ENCODE measurements at places on chromosomes 6 and 20. TPM values are rescaled to one million over a fixed set of nuclear protein-coding genes. Genes with fewer than 3 reads are reported as not detected.
A peak's percentile ranks its signal among the peaks of the same experiment; 100 is the strongest.

The CLIC5 gene
- 123 TPM for total RNA-seq

The TCP11 gene
- total RNA-seq, result not detected

The DNAH8 gene
- total RNA-seq, result not detected

DNA sequence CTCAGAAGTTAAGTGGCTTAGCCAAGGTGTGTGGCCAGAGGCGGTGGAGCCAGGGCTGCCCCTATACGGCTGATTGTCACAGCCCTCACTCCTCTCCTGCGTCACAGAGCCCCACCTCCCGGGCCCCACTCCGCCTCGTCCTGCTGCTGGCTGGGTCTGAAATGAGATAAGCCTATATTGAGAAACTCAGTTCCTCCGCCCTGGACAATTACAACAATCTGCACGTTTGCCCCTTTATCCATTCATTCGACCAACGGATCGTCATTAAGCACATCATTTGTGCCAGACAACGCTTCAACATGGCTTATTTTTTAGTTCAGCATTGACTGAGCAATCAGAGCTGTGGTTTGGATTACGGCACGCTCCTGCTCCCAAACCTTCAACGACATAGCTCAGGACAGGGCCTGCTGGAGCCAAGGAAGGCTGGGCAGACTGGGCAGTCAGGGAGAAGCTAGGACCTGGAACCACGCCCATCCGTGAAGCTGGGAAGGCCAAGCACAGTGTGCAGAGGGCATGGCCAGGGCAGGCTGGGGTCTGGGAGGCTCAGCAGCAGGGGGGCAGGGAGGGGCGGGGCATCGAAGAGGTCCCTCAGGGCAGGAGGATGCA is 16.6 kb upstream of the EZR start:
- H3K27ac ChIP-seq, result no peak overlapping the region
- H3K4me3 ChIP-seq, result no peak overlapping the region
- no peaks in the 10 kb centered on the region for H3K27me3 ChIP-seq
- H3K4me1 ChIP-seq, result no peaks in the 10 kb centered on the region

DNA sequence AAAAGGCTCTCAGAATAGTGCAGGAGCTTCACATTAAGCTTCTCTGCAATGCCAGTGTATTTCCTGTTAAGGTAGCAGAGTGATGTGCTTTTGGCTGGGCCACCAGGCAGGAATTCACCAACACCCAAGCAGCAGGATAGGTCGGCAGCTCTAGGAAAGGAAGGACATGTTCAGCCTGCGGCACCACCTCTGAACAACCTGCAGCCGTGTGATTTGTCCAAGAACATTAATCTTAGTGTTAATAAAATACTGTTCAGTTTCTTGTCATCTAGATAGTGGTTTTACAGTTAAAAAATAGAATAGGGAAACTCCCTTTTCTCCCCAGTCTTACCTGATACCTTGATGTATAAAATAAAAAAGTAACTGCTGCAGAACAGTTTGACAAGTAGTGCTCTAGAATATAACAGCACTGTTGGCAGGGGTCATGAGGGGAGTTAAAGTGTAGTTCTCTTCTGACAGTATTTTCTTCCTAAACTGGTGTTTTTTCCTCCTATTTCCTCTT is 18.8 kb downstream of the ZNF292 start:
- no peaks in the 10 kb centered on the region for H3K4me1 ChIP-seq
- no peak overlapping the region for H3K27ac ChIP-seq
- H3K4me3 ChIP-seq, result no peak overlapping the region
- no peaks in the 10 kb centered on the region for H3K27me3 ChIP-seq

DNA sequence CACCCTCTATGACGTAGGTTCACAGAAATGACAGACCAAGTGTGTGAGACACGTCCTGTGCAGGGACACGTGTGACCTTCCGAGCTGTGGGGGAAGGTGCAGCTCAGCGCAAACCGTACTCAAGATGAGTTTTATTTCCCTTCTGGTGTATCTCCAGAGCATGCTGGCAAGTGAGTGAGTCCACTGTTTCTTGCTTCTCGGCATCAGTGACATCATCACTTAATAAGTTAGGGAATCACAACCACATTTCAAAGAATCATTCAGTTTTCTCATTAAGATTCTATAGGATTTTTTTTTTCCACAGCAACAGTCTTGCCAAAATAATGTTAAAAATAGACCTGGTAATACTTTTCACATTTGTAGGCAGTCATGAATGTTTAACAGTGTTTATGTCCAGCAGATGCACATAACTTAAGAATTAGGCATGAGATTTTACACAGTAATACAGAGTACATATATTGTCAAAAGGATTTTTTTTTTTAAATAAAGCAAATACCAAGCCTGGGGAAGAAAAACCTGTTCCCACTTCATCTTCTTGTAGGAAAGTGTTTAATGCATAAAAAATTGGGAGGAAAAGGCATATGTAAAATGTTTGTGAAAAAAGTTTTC is 417.8 kb downstream of the CDC5L start:
- no peaks in the 10 kb centered on the region for H3K36me3 ChIP-seq
- H3K4me3 ChIP-seq, result no peak overlapping the region
- DNase-seq, result no peak
- H3K4me1 ChIP-seq, result no peaks in the 10 kb centered on the region

The PRSS35 gene
- not detected for total RNA-seq

DNA sequence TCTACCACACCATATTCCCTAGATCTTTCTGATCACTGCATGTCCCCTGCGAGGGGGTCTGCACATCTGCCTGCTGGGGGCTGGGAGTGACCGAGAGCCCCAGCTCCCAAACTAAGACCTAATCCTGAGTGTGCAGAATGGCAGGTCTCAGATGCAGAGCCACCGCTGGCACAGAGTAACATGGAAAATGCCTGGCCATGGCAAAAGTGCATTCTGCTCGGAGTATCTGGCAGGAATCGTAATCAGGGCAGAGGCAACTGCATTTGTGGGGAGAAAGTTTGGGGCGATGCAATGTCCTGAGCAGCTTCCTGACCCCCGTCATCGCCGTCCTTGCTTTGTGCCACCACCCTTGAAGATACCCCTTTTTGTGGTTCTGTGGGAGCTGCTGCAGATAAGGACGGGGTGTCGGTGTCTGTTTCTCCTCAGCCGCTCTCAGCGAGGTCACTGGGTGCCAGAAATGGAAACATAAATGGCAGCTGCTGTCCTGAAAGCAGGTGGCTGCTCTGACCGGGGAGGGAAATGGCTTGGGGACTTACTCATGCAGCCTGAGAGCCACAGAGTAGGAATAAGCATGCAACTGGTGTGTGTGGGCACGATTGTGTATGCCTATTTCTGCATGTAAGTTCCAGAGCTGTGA is 157.9 kb downstream of the LY86 start:
- H3K27me3 ChIP-seq, result no peaks in the 10 kb centered on the region
- DNase-seq, result no peak
- no peaks in the 10 kb centered on the region for H3K36me3 ChIP-seq
- peaks cover 4% of the 10 kb centered on the region for H3K4me1 ChIP-seq
- H3K4me3 ChIP-seq, result no peak overlapping the region
- no peak overlapping the region for H3K27ac ChIP-seq

- DNase-seq, result no peak
- H3K4me1 ChIP-seq, result peaks cover 11% of the 10 kb centered on the region
- no peak overlapping the region for H3K4me3 ChIP-seq
- H3K36me3 ChIP-seq, result peaks cover 82% of the 10 kb centered on the region
These were observed 31.7 kb downstream of the SAMHD1 start for GRCh38 chr20:36919715-36920333.

The ANKRD6 gene
- 0.57 TPM for total RNA-seq

The MATN4 gene
- not detected for total RNA-seq

The STMN3 gene
- total RNA-seq, result 23.1 TPM

DNA sequence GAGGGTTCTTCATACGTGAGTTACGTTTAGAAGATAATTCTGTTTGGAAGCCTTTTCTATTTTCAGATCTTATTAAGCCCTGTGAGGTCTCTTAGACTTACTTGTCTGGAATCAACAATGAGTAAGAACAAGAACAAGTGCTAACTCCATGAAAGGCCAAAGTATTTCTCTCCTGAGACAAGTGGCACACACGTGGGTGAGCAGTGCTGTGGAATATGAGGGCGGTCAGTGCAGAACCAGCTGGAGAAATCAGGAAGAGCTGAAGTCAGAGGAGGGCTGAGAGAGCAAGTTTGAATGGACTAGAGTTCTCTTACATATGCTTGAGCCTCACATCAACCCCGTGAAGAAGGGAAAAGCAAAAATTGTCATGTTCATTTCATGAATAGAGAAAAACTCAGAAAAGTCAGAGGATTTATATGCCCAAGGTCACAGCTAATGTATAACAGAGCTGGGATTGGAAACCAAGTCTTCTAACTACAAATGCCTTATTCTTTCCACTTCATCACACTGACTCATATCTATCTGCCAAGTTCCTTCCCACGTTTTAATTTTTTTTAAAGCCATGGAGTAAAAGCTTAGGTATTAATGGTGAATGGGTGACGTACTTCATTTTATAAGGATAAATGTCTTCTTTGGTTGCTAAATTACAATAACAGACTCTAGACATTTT is 201.3 kb upstream of the DTNBP1 start:
- no peak overlapping the region for H3K27ac ChIP-seq
- no peaks in the 10 kb centered on the region for H3K27me3 ChIP-seq
- H3K36me3 ChIP-seq, result no peaks in the 10 kb centered on the region
- no peak overlapping the region for H3K4me3 ChIP-seq
- no peak for DNase-seq

- H3K27ac ChIP-seq, result peak overlapping the region; percentile 96
- peak; percentile 73 for DNase-seq
- H3K27me3 ChIP-seq, result no peaks in the 10 kb centered on the region
- no peaks in the 10 kb centered on the region for H3K36me3 ChIP-seq
- peak overlapping the region; percentile 96 for H3K4me3 ChIP-seq
These were observed 1.1 kb upstream of the LSM14B start for GRCh38 chr20:62120990-62121775.

The DEFB132 gene
- not detected for total RNA-seq

DNA sequence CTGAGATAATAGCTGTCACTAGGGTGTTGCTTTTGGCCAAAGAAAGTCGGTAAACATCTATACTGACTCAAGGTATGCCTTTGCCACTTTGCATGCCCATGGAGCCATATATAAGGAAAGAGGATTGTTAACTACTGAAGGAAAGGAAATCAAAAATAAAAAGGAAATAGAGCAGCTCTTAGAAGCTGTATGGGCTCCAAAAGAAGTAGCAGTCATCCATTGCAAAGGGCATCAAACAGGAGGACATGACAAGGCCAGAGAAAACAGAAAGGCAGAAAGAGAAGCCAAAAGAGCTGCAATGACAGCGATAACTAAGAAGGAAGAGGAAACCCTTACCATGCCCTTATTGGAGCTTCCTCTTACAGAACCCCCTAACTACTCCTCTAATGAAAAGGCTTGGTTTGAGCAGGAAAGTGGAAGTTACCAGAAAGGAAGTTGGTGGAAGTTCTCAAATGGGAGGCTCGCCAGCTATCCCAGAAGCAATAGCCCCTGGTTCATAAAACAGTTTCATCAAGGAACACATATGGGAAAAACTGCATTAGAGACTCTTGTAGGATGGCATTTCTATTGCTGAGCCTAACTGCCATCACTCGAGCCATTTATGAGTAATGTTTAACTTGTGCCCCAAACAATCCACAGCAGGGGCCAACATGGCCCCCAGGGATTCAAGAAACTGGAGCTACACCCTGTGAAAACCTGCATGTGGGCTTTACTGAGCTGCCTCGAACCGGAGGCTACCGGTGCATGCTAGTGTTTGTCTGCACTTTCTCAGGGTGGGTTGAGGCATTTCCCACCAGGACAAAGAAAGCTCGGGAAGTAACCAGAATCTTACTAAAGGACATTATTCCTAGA is 7.0 kb downstream of the IL22RA2 start:
- no peak for DNase-seq
- H3K36me3 ChIP-seq, result no peaks in the 10 kb centered on the region
- no peak overlapping the region for H3K27ac ChIP-seq
- H3K4me1 ChIP-seq, result peaks cover 6% of the 10 kb centered on the region
- no peaks in the 10 kb centered on the region for H3K27me3 ChIP-seq

GRCh38 chr6:4664911-4665310 is 111.3 kb upstream of the CDYL start:
- no peaks in the 10 kb centered on the region for H3K4me1 ChIP-seq
- H3K27me3 ChIP-seq, result no peaks in the 10 kb centered on the region
- H3K4me3 ChIP-seq, result no peak overlapping the region
- no peak overlapping the region for H3K27ac ChIP-seq
- no peak for DNase-seq

- no peaks in the 10 kb centered on the region for H3K4me1 ChIP-seq
- no peaks in the 10 kb centered on the region for H3K27me3 ChIP-seq
- H3K27ac ChIP-seq, result no peak overlapping the region
These were observed 141.3 kb downstream of the QRSL1 start for GRCh38 chr6:106770663-106771062.

The ASIP gene
- total RNA-seq, result not detected

- no peaks in the 10 kb centered on the region for H3K36me3 ChIP-seq
- no peak overlapping the region for H3K27ac ChIP-seq
- H3K4me1 ChIP-seq, result no peaks in the 10 kb centered on the region
- no peaks in the 10 kb centered on the region for H3K27me3 ChIP-seq
- peak; percentile 64 for DNase-seq
These were observed 29.8 kb upstream of the SIRT5 start for GRCh38 chr6:13544454-13545186.

The CFAP61 gene
- total RNA-seq, result not detected

DNA sequence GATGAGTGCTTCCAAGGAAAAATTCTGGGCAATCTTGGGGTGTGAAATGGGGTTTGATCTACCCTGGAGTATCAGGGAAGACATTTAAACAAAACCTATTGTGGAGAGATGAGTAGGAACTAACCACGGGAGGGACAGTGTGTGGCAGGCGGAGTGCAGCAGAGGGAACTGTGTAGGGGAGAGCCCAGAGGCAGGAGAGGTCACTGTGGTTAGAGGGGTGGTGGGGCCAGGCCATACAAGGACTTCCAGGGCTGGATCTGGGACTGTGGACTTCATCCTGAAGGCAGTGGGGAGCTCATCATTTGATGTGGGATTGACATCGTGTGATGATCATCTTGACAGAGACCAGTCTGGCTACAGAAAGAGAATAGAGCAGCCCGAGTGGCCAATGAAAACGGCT is 89.0 kb downstream of the TOX2 start:
- H3K4me1 ChIP-seq, result no peaks in the 10 kb centered on the region
- H3K4me3 ChIP-seq, result no peak overlapping the region

GRCh38 chr6:134477991-134478635 is 160.2 kb upstream of the SGK1 start:
- H3K4me3 ChIP-seq, result no peak overlapping the region
- DNase-seq, result no peak
- H3K36me3 ChIP-seq, result no peaks in the 10 kb centered on the region
- H3K4me1 ChIP-seq, result no peaks in the 10 kb centered on the region
- H3K27ac ChIP-seq, result no peak overlapping the region

DNA sequence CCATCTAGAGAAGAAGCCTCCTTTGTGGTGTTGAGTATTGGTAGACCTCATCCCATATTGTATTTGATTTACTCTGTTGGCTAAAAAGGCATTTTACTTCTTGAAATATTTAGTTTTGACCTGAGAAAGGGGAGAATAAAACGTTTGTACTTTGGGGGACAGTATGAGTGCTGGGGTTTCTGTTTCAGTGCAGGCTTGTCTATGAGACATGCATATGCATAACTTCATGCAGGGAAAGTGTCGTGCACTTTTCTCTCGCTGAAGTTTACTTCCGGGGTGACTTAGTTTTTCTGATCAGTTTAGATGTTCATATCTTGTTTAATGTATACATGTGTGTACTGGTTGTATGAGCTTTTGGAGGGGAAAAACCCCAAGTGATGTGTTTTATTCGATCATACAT is 59.5 kb downstream of the UTRN start:
- peaks cover 4% of the 10 kb centered on the region for H3K4me1 ChIP-seq
- no peak for DNase-seq
- H3K27me3 ChIP-seq, result no peaks in the 10 kb centered on the region
- no peaks in the 10 kb centered on the region for H3K36me3 ChIP-seq
- peak overlapping the region; percentile 66 for H3K27ac ChIP-seq
- peak overlapping the region; percentile 35 for H3K4me3 ChIP-seq

The ABCF1 gene
- total RNA-seq, result 43.1 TPM

The ATAT1 gene
- total RNA-seq, result 9.1 TPM

- no peaks in the 10 kb centered on the region for H3K36me3 ChIP-seq
These were observed 1334.0 kb upstream of the CITED2 start for GRCh38 chr6:140708441-140708840.

All from Peyer's patch (tissue), 4 donors.